T-helper 17 cell (primary cell): ENCODE measurements at places on chromosomes 3 and 15.

- peaks cover 27% of the 10 kb centered on the region for H3K4me1 ChIP-seq
- peak overlapping the region; percentile 92 for H3K27ac ChIP-seq
- H3K36me3 ChIP-seq, result peaks cover 7% of the 10 kb centered on the region
- DNase-seq, result no peak
Observed at GRCh38 chr3:172749230-172749965, 1.1 kb upstream of the ECT2 start.

- no peaks in the 10 kb centered on the region for H3K27me3 ChIP-seq
- H3K36me3 ChIP-seq, result peaks cover 2% of the 10 kb centered on the region
- no peak overlapping the region for H3K4me3 ChIP-seq
- no peaks in the 10 kb centered on the region for H3K4me1 ChIP-seq
- no peak for DNase-seq
Observed at GRCh38 chr3:41640076-41640475, 321.8 kb downstream of the ULK4 start.

- H3K4me1 ChIP-seq, result peaks cover 4% of the 10 kb centered on the region
- no peaks in the 10 kb centered on the region for H3K36me3 ChIP-seq
- H3K27ac ChIP-seq, result no peak overlapping the region
- no peak for DNase-seq
Observed at GRCh38 chr15:25714538-25714840, 148.6 kb downstream of the ATP10A start.

- H3K27me3 ChIP-seq, result no peaks in the 10 kb centered on the region
- H3K36me3 ChIP-seq, result peaks cover 17% of the 10 kb centered on the region
- H3K4me1 ChIP-seq, result peaks cover 5% of the 10 kb centered on the region
- DNase-seq, result no peak
Observed at GRCh38 chr3:52649461-52650210, 36.1 kb downstream of the PBRM1 start.

- no peaks in the 10 kb centered on the region for H3K27me3 ChIP-seq
- H3K4me1 ChIP-seq, result peaks cover 35% of the 10 kb centered on the region
- peak overlapping the region; percentile 99 for H3K4me3 ChIP-seq
- no peaks in the 10 kb centered on the region for H3K36me3 ChIP-seq
- H3K27ac ChIP-seq, result peak overlapping the region; percentile 100
Observed at GRCh38 chr3:129161860-129162271, 1.0 kb upstream of the ISY1 start.

DNA sequence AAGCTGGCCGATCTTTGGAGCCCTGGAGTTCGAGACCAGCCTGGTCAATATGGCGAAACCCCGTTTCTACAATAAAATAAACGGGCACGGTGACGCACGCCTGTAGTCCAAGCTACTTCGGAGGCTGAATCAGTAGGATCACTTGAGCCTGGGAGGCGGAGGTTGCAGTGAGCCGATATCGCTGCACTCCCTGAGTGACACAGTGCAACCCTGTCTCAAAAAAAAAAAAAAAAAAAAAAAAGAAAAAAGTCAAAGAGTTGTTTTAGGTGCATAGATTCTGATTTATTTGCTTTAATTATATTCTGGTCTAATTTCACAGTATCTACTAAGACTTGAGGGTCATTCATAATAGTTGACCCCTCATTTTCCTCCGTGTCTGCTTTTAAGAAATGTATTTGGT is 1.7 kb downstream of the ARL13B start:
- H3K27ac ChIP-seq, result peak overlapping the region; percentile 97
- peaks cover 11% of the 10 kb centered on the region for H3K4me1 ChIP-seq
- H3K4me3 ChIP-seq, result no peak overlapping the region
- no peak for DNase-seq
- H3K27me3 ChIP-seq, result no peaks in the 10 kb centered on the region
- H3K36me3 ChIP-seq, result no peaks in the 10 kb centered on the region

DNA sequence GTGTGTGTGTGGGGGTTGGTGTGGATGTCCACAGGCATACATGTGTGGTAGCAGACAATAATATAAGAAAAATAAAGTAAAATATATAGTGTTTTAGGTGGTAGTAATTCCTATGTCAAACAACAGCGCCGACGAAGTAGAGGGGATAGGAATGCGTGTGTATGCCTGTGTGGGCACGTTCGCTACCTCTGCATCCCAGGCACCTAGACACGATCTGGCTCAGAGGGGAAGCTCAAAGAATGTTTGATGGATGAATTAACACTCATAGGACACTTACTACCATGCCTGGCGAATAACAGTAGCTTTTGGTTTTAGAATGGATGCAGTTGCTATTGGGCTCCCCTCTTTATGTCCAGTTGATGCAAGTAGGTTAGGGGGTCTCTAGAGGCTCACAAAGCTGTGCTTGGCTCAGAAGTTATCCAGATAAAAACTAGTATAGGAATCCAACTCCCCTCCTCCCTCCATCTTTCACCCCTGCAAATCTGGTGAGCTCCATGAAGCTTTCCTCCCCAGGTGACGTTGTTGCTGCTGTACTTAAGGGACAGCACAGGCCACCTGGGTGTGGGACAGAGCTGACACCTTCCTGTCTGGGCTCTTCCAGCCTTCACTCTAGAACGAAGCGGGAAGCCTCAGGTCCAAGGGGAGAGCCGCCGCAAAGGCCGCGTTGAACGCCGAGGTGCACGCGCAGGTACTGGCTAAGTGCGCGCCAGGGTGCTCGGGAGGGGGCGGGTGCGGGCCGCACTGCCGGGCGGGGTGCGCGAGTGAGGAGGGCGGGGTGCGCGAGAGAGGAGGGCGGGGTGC is 192.6 kb upstream of the LYSMD4 start:
- peak overlapping the region; percentile 81 for H3K4me3 ChIP-seq
- H3K36me3 ChIP-seq, result peaks cover 2% of the 10 kb centered on the region
- H3K27me3 ChIP-seq, result peaks cover 28% of the 10 kb centered on the region
- H3K27ac ChIP-seq, result no peak overlapping the region

GRCh38 chr3:13065727-13066126 is 7.5 kb downstream of the IQSEC1 start:
- H3K27me3 ChIP-seq, result no peaks in the 10 kb centered on the region
- no peaks in the 10 kb centered on the region for H3K36me3 ChIP-seq
- H3K27ac ChIP-seq, result peak overlapping the region; percentile 6
- H3K4me1 ChIP-seq, result peaks cover 16% of the 10 kb centered on the region
- H3K4me3 ChIP-seq, result no peak overlapping the region

GRCh38 chr15:90547540-90547939 is 17.8 kb downstream of the CRTC3 start:
- H3K4me1 ChIP-seq, result peaks cover 40% of the 10 kb centered on the region
- H3K27ac ChIP-seq, result peak overlapping the region; percentile 87

DNA sequence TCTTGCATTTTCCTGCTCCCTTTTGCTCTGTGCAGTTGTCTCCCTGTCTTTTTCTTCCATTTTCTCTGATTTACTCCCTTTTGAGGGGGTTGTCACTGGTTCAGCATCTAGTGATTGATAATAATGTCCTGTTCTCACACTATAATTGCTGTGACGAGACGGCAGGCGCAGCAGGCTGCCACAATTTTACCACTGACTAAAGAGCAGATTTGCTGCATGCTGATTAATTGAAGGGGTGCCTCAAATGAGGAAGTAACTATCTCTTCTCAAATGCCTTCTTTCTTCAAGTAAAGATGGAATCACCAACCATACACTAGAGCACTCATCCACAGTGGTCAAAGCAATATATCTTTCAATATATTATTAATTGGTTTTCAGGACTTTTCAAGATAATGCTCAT is 219.3 kb downstream of the CBLB start:
- no peaks in the 10 kb centered on the region for H3K4me1 ChIP-seq
- no peaks in the 10 kb centered on the region for H3K36me3 ChIP-seq
- no peak for DNase-seq
- no peaks in the 10 kb centered on the region for H3K27me3 ChIP-seq
- H3K27ac ChIP-seq, result no peak overlapping the region

GRCh38 chr3:47313341-47314055 is 30.8 kb downstream of the KLHL18 start:
- peaks cover 23% of the 10 kb centered on the region for H3K4me1 ChIP-seq
- DNase-seq, result no peak
- H3K27me3 ChIP-seq, result no peaks in the 10 kb centered on the region
- no peak overlapping the region for H3K4me3 ChIP-seq
- H3K27ac ChIP-seq, result no peak overlapping the region

DNA sequence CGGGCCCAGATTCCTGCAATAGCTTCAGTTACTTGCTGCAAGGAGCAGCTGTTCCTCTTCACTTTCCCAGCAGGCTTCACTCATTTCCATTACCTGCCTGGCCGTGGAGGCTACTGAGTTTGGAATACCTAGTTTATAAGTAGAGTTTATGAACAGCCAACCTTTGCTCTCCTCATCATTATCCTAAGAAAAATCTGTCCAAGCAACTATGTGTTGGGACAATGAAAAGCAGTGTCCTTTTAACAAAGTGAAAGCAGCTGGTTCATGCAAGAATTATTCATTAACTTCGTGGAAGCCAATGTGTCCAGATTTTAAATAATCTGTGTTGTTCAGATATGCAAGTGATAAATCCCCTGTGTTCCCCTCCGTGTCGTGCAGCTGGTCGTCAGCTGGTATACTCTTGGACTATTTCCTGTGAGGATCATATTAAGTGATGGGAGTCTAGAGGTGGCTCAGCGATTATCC is 39.3 kb upstream of the SSR3 start:
- peaks cover 22% of the 10 kb centered on the region for H3K27me3 ChIP-seq
- peaks cover 2% of the 10 kb centered on the region for H3K4me1 ChIP-seq
- no peak overlapping the region for H3K27ac ChIP-seq
- no peak overlapping the region for H3K4me3 ChIP-seq
- H3K36me3 ChIP-seq, result no peaks in the 10 kb centered on the region
- DNase-seq, result no peak

GRCh38 chr3:117367861-117368260 is 658.3 kb downstream of the TUSC7 start:
- no peaks in the 10 kb centered on the region for H3K27me3 ChIP-seq
- H3K4me3 ChIP-seq, result no peak overlapping the region
- no peak overlapping the region for H3K27ac ChIP-seq
- no peaks in the 10 kb centered on the region for H3K36me3 ChIP-seq

GRCh38 chr15:67820992-67821783 is 4.1 kb upstream of the SKOR1 start:
- no peak for DNase-seq
- H3K4me1 ChIP-seq, result peaks cover 34% of the 10 kb centered on the region
- peak overlapping the region; percentile 81 for H3K4me3 ChIP-seq

DNA sequence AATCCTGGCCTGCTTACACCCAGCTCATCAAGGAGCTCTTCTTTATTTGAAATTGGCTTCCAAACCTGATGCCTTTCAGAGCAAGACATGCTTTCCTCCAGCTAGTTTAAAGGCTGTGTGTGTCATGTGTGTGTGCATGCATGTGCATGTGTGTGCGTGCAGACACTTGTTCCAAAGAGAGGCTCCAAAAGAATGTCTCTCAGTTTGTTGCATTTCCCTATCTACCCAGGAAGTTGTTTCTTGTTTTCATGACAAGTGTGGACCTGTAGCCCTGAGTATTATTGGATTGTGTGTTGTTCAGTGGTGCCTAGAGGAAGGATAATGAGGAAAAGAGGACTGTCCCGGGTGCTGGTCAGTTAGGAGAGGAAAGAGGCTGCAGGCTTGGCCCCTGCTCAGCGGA is 240.0 kb downstream of the THSD4 start:
- DNase-seq, result no peak
- H3K36me3 ChIP-seq, result peaks cover 2% of the 10 kb centered on the region
- H3K4me1 ChIP-seq, result no peaks in the 10 kb centered on the region
